MM.1S (cell line): ENCODE measurements at places on chromosomes 16 and 17.

DNA sequence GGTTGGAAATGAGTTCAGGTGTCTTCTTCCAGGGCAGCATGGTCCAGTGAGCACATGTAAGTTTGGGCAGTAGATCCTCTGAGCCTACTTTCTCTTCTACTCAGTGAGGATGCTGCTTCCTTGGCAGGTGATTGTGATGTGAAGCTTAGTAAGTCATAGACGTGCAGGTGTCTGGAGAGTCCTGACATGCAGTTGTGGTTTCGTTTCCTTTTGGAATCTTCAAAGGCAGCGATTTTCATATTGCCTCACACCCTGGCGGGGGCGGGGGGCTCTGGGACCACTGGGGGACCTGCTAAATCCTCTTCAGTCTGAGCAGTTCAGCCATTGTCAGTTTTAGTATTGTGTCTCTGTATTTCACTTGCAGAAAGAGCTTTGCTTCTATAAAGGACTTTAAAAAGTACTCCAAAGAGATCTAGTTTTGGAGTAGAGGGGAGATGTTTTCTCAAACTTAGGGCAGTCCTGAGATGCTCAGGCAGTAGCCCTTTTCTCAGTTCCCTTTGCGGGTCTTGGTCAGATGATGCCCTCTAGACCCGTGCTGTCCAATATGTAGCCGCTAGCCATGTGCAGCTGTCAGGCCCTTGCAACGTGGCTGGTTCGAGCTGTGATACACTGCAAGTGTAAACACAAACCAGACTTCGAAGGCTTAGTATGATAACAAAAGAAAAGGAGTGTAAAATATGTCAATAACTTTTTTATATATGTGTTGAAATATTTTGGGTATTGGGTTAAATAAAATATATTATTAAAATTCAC, 4.0 kb upstream of the CDK5R1 start:
- peak; percentile 79 for DNase-seq

DNA sequence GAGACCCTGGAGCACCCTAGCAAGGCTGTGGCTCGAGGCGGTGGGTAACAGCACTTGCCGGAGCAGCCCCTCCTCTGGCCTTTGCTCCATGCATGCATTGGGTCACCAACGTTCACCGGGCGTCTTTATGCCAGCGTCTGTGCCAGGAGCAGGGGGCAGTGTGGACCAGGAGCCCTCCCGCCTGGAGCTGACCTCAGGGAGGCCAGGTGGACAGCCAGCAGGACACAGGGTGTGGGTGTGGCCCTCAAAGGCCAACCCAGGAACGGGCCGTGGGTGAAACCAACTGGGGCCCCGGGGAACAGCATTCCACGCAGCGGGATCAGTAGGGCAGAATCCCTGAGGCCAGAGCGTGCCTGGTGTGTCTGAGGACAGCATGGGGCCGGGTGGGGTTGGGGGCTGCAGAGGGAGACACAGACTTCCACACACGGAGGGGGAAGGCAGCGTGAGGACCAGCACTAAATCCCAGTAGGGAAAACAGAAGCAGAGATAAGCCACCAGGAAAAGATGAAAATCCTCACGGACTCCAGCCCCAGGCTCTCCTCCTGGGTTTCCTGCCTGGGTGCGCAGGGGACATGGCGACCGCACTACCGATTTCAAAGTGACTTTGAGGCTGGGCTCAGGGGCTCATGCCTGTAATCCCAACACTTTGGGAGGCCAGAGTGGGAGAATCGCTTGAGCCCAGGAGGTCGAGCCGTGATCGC, 2.9 kb upstream of the CD7 start:
- no peak for DNase-seq

GRCh38 chr17:71252436-71252835, 868.4 kb upstream of the SOX9 start:
- DNase-seq, result no peak

DNA sequence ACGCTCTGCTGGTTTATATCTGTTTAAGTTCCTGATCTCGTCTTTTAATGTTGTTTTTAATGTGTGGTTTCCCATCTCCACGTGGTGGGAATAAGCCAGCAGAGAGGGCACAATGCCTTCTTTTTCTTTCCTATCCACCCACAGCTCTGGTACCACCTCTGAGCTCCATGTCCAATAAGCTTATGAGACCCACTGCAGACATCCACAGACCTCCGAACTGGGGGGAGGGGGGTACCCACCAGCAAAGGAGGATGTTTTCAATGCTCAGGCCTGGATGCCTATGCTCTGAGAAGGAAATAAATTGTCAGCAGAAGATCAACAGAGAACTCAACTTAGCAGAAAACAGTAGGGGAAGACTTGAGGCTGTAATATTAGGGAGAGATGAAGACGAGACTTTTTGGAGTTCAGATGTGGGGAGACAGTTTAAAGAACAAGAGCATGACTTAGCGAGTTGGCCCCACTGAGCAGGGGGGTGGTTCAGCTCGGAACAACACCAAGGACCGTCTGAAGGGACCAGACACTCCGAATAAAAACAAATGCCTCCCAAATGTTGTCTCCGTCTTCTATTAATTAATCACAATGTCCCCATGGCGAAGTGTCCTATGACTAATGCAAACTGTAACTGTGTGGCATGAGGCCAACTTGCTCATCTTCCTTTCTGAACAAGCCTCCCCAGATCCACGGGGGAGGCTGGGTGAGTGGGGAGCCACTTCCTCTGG, 62.7 kb downstream of the GAS7 start:
- no peak for DNase-seq

DNA sequence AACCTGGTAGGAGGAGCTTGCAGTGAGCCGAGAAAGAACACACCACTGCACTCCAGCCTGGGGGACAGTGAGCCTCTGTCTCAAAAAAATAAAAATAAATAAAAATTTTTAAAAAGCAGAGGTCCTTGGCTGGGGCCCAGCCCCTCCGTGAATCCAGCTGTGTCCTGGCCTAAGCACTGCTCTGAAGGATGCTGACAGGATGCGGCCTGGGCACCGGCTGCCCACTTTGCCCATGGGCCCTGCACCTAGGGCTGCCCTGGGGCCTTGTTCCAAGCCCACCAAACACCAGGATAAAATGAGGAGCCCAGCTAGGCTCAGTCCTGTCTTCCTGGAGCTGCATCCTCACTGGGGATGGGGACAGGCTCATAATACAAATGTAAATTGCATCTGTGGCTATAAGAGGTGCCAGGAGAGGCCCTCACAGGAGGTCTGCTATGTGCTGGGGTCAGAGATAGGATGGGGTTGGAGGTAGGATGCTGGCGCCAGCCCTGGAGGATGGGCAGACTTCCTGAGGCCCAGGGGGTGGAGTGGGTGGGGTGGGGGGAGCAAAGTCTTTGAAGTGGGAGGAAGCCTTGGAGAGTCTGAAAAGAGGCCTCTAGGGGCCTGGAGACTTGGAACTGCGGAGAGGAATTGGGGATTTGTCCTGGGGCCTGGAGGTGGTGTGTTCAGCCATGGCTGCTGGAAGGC, 6.2 kb downstream of the C16orf89 start:
- DNase-seq, result no peak

- DNase-seq, result no peak
Observed at GRCh38 chr17:41377546-41377945, 4.6 kb downstream of the KRT34 start.

GRCh38 chr16:64251742-64252141, 870.1 kb downstream of the CDH11 start:
- no peak for DNase-seq

GRCh38 chr17:42485680-42486079, 27.0 kb downstream of the ATP6V0A1 start:
- no peak for DNase-seq

GRCh38 chr16:1474082-1474795, 589 bp downstream of the CLCN7 start:
- no peak for DNase-seq

DNA sequence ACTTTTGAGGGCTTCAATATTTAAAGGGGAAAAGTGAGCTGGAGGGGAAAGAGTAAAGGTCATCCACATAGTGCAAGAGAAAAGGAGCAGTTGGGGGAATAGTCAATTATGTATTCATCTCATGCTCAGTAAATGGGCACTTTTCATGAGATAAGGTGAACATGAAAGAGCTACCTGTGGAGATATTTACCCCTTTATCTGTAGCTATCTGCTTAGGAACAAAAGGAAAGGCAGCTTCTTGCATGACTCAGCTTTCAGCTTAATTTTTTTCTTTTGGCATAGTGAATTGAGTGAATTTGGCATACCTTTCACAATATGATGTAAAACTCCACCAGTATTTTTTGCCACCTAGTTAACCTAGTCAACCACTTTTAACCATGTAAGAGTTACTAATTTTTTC, 26.4 kb downstream of the CPD start:
- DNase-seq, result no peak

DNA sequence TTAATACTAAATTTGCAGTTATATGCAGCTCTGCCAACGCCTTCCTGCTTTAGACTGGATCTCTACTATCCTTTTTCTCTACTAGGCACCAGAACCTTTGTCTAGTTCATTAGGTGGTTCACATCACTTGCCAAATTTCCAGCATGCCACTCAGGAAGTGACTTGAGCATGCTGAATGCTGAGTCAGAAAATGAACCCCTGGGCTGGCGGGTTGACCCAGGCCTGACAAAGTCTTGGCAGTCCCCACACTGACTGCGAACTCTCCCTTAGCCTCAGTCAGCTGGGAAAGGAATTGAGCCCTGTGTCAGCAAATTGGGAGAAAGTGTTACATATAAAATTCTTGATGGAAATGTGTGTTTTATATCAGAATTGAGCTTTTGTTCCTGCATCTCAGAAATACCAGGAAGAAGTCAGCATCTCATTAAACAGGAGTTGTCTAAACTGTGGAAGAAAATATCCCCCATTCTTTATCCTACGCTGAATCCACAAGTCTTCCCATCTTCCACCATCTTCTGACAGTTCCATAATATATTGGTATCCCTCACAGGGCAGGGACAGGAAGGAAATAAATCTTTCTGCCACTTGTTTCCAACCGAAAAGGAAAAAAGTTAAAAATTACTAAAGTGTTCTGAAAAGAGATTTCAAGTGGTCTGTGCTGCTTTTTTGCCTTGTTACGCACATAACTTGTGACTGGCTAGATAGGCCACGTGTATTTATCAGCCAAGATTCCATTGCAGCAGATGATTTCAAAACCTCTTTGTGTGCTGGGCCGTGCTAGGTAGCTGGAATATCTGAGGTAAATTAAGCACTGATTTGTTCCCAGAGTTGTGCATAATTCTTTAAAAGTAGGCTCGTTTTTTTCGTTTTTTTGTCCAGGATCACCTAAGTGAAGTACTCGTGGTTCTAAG, 16.7 kb upstream of the SLC12A3 start:
- DNase-seq, result peak; percentile 36

DNA sequence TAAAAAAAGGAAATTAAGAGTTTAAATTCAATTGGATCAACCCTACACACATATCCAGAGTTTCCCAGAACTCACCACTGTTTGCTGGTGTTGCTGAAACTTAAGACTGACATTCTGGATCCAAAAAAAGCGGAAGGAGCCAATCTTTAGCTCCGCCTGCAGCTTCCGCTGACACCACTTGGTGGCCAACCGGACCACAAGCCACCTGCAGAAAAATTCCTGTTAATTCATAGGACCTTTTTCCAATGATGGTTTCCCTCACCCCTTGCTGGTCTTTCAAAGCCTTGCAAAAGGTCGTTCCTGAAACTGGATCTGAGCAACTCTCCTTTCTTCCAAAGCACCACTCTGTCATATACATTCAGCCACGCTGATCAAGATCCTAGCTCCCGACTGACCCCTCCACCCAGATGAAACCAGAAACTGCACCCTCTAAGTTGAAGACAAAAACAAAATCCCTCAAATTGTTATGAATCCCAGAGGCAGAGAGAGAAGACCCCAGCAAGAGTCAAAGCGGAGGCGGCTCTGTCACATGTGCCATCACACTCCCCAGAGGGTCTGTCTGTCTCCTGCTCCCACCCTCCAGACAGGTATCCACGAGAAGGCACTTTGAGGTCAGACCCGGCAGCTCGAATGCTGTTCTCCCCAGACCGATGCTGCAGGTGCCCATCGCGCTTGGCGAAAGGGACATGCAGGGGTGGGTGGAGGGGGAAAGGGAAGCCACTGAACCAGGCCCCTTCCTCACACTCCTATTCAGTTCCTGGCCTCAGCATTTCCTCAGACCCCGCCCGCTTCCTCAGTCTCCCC, 773 bp downstream of the BLTP2 start:
- peak; percentile 64 for DNase-seq

DNA sequence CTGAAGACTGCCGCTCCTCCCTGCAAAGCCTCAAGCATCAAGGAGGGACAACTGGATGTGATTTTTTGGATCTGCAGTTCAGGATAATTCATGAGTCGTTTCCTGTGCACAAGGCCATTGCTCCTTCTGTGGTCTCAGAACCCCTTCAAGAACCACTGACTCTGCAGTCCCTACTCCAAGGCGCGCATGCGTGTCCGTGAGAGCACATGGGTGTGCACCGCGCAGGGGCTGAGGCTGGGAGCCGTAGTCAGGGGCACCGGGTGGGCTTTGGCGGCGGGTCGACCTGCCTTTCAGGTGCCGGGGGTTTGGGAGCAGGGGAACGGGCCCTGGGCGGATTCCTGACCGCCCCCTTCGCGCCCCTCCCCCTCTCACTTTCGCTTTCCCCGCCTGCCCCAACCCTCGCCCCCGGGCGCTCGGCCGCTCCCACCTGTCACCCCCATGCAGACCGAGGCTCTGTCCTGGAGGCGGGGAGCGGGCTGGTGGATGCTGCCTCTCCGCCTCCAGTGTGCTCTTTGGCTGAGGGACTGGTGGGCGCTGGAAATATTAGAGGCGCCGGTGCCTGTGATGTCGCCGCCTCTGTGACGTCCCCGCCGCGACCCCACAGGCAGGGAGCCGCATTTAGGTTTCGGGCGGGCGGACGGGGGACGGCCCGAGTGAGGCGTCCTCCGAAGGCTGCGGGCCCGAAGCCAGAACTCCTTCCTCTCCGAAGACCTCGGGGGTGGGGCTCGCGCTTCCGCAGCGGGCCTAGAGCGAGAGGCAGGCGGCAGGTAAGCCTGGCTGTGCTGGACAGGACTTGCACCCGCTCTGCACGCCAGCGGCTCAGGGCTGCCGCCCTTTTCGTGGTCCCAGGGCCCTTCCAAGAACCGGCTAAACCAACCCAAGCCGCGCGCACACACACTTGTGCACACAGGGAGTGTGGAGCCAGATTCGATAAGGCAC, at the start of gene SPATA32:
SPATA32 (minus strand) TSS at position 518 of the 939 bp plus-strand sequence; CDS start at position 440, 78 bp downstream.
- no peak for DNase-seq

DNA sequence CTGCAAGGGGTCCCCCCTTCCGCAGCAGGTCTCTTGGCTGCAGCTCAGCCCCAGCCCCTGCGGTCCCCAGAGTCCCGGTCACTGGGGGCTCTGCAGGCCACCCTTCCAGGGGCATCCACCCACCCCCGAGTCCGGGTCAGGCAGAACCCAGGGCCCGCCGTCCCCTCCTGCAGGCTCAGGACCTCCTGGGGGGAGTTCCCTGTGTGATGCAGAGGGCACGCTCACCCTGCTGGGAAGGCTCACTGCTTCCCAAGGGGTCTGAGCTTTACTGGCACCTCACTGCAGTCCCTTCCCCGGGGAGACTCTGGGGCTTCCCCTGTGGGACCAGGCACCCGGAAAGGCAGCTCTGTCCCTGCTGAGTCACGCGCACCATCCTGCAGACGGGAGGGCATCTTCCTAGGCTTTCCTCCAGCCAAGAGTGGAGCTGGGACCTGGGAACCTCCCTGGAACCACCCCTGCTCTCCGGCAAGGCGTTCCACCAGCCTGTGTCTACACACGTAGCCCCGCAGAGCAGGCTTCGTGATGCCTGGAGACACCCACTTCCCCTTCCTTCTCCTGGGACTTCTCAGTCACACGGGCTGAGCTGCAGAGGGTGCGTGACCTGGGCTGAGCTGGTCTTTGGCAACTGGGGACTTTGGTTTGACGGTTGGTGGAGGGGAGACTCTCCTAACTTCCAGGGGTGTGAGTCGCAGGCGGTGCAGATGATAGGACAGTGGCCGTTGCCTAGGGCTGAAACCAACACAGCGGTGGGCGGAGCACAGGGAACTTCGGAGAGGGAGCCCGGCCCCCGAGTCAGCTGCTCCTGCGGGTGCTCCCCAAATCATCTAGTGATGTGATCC, 23.4 kb downstream of the SLC25A10 start:
- no peak for DNase-seq
